ENCODE measurements at places on chromosomes 2 and 18.

DNA sequence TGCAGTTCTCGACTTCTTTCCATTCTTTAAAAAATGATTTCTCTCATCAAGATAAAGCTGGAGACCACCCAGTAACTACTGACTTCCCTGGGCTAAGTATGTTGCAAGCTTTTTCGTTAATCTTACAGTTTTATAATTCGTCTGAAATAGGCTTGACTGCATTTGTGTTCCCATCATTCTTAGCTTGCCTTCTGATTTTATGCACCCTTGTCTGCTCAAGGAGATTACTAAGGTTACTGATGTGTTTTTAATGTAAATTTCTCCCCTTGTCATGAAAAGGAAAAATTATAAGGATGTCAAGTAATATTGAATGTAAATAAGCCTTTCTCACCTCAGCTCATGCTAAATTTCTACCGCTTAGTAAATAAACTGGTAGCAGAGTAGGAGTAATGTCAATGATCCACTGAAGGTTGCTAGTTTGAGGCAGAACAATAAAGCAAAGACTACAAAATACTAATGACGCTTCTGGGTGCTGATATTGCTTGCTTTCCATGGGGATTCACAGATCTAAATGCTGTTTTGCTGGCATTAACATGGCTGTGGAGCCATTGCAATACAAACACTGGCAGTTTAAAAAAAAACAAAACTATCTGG is 91.9 kb upstream of the CDH20 start:
- DNase-seq, result no peak

DNA sequence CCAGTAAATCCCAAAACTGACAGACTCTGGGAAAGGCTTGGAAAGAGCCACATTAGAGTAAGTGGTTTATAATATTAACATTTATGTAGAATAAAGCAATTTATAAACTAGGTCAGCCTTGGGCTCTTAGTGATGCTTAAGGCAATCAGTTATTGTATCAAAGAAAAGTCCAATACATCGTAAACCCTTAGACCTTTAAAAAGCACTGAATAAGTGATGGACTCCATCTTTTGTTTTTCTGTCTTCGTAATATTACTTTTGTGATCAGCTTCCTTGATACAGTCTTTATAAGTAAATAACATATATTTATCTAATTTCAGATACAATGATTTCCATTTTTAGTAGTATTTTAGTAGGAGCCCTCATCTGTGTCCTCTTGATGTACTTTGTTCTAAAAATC is 28.7 kb downstream of the DDX1 start:
- DNase-seq, result no peak

GRCh38 chr18:63331105-63331504 is 11.5 kb upstream of the BCL2 start:
- DNase-seq, result no peak

GRCh38 chr2:42775810-42776209 is 11.9 kb upstream of the OXER1 start:
- no peak for DNase-seq

GRCh38 chr18:51107082-51107481 is 77.1 kb downstream of the SMAD4 start:
- no peak for DNase-seq

GRCh38 chr18:10055125-10055750 is 141.4 kb downstream of the VAPA start:
- DNase-seq, result no peak

DNA sequence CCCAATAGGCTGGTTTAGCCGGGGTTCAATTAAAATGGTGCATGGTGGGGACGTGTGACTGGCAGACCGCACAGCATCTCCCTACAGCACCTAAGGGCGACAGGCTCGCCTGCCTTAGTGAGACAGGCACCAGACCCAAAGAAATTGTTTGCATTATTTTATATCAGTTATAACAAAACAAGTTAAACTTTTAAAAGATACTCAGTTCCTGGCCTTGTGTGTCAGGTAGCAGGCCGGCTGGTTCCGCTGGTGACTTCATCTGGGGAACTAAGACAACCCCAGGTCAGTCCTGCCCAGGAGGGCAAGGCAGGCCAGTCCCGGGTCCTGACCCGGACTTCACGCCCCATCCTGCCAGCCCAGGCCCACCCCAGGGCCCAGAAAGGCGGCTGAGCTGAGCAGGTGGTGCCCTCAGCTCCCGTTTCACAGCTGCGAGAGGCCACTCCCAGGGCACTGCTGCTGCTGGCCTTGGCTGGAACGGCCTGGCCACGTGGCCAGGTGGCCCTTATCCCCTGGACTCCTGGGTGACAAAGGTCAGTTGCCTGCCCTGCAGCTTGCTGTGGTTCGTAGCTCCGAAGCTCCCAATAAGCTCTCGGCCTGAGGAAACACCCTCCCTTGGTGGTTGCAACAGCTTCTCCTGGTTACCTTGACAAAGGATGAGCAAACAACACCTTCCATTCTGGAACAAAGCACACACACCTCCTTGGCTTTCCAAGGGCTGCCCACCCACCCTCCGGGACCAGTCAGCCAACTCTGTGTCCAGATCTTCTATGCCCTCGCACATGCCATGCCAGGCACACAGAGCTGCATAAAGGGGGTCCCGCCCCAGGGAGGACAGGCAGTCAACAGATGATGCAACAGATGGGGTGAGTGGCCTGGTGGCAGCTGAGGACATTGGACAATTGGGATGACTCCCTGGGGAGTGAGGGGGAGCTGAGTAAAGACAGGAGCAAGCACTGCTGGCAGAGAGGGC is 11.3 kb upstream of the AGXT start:
- DNase-seq, result no peak

Measured in right atrium auricular region (tissue), 2 donors.